Right renal pelvis (tissue), 4 donors: ENCODE measurements at places on chromosomes 6 and 20.

DNA sequence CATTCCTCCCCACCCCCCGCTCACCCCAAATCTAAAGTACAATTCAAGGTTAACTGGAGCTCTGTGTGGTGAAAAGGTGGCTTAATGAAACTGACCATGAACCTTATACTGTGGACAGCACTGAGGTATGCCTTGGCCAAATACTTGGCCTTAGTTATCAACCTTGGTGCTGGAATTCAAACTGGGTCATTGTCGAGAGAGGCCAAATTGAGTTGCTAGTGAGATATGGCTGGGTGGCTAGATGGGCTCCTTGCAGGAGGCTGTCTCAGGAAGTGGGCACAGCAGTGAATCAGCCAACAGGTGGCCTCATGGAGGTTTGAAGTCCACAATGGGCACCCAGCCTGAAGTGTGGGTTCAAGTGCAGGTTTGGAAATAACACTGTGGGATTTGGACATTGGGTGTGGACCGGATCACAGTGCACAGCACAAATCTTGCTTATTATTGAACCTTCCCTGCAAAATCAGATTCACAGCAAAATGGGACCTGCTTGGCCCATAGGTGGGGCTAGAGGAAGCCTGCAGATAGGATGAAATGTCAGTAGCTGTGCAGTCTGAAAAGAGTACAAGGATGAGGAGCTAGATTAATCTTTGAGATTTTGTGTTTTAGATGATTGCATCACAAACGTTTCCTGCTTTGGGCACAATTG lies 5.6 kb upstream of the BTBD3 start:
- DNase-seq, result no peak

DNA sequence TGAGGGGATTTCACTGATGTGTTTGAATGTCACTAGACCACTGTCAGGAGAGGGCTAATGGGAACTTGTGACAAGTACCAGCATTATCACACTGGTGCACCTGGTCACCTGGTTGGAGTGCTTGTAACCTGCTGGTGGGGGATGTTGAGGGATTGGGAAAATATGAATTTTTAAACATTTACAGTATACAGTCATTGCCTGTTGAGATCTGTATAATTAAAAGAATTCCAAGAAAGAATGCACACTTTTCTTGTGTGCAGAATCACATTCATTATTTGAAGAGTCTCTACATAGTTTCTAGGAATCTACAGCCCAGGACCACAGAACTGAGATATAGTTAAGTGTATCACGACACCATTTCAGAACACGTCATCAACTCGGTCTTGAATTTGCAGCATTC lies 118.4 kb downstream of the AIG1 start:
- DNase-seq, result no peak

GRCh38 chr6:153167061-153167891 lies 36.2 kb upstream of the RGS17 start:
- DNase-seq, result no peak

- peak; percentile 87 for DNase-seq
Observed at GRCh38 chr6:130020907-130021629, 2.7 kb downstream of the L3MBTL3 start.

- no peak for DNase-seq
Observed at GRCh38 chr6:79201983-79202382, 32.5 kb downstream of the HMGN3 start.

DNA sequence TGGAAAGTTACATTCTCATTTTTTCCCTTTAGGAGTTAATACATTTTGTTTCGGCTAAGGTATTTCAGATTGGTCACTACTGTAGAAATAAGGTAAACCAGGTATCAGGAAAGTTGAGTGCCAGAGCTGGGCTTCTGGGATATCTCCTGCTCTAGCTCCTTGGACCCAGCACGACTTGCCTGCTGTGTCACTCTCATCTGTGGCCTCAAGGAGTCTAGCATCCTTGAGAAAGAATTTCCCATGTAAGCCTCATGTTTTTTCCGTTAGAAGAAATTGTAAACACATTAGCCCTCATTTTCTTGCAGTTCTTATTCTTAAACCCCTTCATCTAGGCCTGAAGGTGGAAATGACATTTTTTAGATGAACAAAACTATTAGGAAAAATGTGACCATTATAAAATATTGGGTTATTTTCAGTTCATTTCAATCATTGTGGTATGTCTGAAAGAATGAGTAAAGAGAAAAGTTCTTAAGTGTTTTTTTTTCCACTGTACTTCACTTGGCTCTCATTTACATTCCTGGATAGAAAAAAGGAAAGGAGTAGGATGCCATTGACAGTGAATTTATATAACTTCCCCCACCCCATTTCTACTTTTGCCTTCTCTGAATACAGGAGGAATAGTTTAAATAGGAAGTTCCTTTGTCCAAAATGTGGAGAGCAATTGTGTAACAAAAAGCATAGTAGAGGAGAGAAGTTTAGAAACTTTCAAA lies 46.7 kb downstream of the CD2AP start:
- no peak for DNase-seq

GRCh38 chr6:170045981-170046667 lies 244.8 kb downstream of the DLL1 start:
- DNase-seq, result no peak

DNA sequence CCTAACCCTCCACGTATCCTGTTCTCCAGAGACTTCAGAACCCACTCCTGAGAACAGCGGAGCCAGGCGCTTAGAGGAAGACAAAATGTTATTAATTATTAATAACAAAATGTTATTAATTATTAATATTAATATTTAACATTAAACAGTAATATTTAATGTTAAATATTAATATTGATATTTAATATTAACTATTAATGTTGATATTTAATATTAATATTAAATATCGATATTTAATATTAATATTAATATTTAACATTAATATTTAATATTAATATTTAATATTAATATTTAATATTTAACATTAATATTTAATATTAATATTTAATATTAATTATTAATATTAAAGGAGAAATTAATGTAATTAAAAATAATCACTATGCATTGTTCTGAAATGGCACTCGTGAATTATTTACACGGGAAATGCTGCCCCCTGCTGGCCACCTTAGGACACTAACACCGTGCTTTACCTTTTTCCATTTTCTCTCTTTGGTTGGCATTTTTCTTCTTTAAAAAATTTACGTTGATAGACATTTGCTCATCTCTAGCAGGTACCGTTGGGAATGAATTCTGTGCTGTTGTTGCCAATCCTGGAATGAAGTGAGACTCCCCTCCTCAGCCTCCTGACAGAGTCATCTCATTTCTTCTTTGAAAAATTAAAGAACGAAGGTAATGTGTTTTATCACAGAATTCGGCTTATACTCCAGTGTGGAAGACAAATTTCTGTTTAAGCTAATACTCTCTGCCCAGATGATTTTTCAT lies 7.5 kb upstream of the GGTLC1 start:
- DNase-seq, result no peak

DNA sequence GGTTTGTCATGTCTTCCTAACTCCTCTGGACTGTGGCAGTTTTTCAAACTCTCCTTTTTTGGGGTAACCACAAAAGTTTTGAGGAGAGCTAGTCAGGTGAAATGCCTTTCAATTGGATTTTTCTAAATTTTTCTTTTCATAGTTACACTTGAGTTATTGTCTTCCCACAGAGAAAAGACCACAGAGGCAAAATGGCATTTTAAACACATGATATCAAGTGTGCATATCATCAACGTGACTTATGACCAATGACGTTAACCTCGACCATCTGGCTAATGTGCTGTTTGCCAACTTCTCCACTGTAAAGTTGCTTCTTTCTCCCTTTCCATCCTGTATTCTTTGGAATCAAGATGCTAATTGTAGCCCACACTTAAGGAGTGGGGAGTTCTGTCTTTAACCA lies 41.3 kb upstream of the SNAP25 start:
- no peak for DNase-seq

- DNase-seq, result no peak
Observed at GRCh38 chr20:1835186-1836035, 59.8 kb upstream of the SIRPA start.

GRCh38 chr6:154878871-154879491 lies 116.1 kb upstream of the TIAM2 start:
- DNase-seq, result no peak

GRCh38 chr20:6157345-6157744 lies 34.5 kb upstream of the FERMT1 start:
- DNase-seq, result no peak

DNA sequence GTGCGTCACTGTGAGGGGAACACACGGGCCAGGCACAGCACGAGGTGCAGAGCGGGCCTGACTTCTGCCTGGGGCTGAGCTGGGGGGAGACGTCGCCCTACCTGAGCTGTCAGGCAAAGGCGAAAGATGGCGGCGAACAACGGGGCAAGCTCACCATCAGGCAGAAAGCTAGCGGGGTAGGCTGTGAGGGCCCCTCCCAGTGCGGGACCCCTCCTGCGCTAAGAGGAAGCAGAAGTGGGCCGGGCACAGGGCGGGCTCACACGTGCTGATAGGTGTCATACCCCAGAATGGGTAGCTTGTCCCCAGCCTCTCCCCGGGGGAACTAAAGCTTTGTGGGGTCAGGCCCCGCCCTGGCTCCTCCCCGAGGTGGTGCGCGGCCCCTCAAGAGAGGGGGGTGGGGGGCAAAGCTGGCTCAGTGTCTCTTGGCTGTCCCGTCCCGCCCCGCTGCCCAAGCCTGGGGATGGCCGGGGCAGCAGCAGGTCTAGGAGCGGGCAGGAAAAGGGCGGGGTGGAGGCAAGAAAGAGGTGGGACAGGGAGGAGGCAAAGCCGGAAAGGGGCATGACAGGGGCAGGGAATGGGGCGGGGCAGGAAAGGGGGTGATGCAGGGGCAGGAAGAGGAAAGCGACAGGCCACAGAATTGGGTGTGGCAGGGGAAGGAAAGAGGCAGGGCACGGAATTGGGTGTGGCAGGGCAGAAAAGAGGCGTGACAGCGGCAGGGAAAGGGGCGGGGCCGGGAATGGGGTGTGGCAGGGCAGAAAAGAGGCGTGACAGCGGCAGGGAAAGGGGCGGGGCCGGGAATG lies 14.7 kb downstream of the UCKL1 start:
- DNase-seq, result no peak

DNA sequence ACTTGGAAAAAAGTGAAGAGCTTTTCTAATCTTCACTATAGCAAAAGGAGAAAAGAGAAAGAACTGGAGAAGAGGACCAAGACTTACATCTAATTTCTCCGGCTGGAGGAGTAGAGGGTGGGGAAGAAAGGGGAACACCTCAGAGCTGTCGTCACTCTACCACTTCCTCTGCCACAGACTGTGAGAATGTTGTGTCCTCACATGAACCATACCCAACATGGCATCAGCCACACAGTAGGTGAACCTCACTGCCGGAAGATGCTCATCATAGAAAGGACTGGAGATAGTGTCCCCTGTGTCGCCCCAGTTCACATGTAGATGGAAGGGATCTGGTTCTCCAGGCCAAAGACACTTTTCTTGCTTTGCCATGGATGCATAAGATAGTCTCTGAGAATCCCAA lies 604.4 kb upstream of the NOX3 start:
- no peak for DNase-seq

- no peak for DNase-seq
Observed at GRCh38 chr6:16909658-16910360, 148.5 kb upstream of the ATXN1 start.

GRCh38 chr20:22844959-22845358 lies 190.2 kb upstream of the SSTR4 start:
- DNase-seq, result no peak

DNA sequence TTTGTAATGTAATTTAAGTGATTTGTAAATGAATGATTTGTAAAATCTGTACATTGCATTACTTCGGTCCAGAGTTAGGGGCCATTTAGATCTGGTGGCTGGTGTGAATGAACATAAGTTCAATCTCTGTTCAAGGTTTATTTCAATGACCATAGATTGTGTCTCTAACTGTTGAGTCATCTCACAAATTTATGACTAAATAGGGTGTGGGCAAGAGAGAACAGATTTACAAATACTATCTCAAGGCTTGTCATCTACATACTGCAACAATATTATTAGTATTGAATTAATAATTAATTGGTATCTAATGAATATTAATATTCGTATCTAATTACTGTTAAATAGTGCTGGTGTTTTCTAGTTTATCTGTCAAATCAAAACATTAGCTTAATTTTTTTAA lies 115.3 kb upstream of the EDN1 start:
- DNase-seq, result no peak

DNA sequence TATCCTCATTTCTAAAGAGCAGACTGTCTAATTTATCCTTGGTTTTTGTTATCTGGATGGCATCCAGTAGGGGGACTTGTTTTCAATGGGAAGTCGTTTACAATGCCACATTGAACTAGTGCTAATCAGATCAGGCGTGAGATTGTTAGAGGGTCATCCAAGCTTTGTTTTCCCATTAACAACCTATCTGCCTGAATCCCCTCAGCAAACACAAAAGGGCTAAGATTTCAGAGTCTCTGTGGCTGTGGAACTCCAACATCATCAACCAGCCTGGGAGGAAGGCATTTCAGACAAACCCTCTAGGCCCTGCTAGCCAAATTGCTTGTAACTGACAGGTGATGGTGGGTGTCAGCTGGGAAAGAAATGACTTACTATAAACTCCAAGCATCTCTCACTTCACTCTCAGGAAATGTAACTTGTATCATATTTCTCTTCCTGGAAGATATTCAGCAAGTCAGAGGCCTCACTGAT lies 47.7 kb downstream of the COL19A1 start:
- DNase-seq, result no peak

GRCh38 chr6:12637960-12638641 lies 78.5 kb upstream of the PHACTR1 start:
- DNase-seq, result peak; percentile 23

DNA sequence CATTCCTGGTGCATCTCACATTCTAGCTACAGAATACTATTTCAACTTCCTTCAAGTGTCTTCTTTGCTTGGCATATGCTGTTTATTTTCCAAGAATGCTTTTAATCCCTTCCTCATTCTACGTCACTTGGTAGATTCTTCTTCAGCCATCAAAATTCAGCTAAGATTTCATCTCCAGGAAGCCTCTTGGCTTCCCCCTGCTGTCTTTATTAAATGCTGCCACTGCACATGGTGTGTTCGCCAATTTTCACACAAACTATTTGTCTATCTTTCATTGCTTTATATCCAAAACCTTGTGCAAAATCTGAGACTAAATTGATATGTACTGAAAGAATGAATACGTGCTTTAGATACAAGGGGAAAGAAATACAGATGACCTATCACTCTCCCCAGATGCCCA lies 253.0 kb downstream of the RFPL4B start:
- no peak for DNase-seq

DNA sequence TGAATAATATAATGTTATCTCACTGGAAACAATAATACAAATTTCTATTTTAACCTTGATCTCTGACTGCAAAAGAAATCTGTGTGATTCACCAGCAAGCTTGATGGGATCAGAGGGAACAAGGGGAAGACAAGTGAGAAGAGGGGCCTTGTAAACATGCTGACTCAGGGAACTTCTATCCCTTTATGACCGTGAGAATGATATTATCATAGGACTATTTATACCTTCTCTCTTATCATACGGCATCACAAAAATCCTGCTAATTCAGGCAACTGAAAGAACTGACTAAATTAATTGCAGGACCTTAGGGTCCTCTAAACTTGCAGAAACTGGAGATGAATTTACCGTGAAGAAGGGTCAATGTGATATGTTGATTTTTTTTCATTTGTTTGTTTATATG lies 173.3 kb downstream of the PTPRK start:
- DNase-seq, result no peak
